ENCODE measurements at places on chromosomes 16 and 17.

- no peak for DNase-seq
Observed at GRCh38 chr16:78407191-78407590, 307.7 kb downstream of the WWOX start.

GRCh38 chr16:9597967-9598730 is 506.7 kb downstream of the HAPSTR1 start:
- DNase-seq: no peak

GRCh38 chr17:28385037-28385400 is 13.5 kb downstream of the SARM1 start:
- DNase-seq: no peak

DNA sequence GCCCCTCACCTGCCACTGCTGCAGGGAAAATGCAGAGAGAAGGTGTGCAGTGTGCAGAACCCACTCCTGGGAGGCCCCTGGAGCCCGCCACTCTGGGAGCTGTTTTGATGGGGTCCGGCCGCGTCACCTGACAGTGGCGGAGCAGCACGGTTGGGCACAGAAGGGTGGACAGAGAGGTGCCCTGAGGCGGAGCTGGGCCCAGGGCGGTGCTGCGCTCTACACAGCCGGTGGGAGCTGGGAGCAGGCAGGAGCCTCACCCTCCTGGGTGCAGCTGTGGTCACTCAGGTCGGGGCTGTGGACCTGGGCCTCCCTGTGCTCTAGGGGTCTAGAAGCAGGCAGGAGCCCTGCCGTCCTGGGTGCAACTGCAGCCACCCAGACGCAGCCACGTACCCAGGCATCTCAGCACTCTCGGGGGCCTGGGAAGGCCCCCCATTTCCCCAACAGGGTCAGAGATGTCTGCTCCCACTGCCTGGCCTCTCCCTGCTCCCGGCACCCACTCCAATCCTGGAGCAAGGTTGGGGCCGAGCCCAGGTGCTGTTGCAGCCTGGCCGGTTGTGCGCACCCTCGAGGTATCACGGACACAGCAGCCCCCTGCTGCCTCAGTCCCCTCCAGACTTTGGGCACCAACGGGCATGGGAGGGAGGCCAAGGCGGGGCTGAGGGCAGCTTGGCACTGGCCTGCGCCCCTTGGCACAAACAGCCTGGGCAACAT is 304.4 kb upstream of the AXIN2 start:
- DNase-seq: no peak

DNA sequence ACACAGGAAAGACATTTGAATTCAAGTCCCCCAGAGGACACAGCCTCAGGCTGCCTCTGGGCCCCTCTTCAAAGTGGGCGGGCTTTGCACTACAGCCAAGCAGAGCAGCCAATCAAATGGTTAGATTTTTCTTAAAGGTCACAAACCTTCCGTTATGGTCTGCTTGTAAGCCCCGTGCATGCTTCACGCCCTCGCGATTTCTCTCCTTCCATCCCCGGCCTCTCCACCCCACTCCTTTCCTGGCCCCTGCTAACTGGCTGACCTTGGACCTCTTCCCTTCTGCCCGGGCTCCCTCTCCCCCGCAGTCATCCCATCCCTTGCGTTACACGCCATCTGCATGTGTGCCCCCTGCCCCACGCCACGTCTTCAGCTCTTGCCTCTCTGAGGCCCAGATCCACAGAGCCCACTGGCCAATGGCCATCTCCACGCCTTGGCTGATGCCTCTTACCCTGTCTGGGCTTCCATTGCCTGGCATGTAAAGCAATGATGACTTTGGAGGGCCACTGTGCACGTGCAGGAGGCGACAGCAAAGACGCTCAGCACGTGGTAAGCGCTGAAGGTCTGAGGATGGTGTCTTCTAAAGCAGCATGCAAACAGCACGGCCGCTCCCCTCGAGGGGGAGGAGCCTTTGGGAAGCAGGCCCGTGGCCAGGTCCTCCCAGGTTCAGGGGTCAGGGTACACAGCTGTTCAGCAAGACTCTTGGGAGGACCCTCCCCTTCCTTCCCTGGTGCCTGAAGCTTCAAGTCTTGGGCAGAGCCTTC is 86.8 kb downstream of the ZDHHC7 start:
- no peak for DNase-seq

- DNase-seq: peak; percentile 59
Observed at GRCh38 chr16:84555418-84556196, 51.1 kb upstream of the MEAK7 start.

- no peak for DNase-seq
Observed at GRCh38 chr17:65618516-65618915, 57.1 kb upstream of the AXIN2 start.

GRCh38 chr17:57372156-57372555 is 115.8 kb downstream of the MSI2 start:
- DNase-seq: no peak

GRCh38 chr16:77262971-77263370 is 63.8 kb downstream of the SYCE1L start:
- no peak for DNase-seq

- DNase-seq: no peak
Observed at GRCh38 chr16:8812162-8812843, 14.7 kb downstream of the PMM2 start.

DNA sequence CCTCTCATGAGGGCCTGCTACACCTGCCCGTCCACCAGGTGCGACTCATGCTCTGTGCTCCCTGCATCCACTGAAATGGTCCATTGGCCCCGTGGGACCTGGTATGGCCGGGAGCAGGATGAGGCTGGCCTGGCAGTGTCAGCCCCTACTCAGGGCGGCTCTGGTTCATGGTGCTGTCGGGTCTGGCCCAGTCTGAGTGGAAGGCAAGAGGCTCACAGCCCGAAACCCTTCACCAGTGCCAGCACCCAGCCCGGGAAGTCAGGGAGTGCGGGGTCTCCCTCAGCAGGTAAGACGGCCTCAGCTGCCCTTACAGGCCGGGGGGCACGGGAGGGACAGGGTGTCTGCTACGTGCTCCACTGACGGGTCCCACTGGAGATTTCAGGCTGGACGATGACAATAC is 40.5 kb upstream of the RASD1 start:
- DNase-seq: no peak

GRCh38 chr17:14214271-14214670 is 22.4 kb downstream of the CDRT15 start:
- no peak for DNase-seq

- DNase-seq: no peak
Observed at GRCh38 chr17:33121756-33122155, 130.1 kb downstream of the SPACA3 start.

DNA sequence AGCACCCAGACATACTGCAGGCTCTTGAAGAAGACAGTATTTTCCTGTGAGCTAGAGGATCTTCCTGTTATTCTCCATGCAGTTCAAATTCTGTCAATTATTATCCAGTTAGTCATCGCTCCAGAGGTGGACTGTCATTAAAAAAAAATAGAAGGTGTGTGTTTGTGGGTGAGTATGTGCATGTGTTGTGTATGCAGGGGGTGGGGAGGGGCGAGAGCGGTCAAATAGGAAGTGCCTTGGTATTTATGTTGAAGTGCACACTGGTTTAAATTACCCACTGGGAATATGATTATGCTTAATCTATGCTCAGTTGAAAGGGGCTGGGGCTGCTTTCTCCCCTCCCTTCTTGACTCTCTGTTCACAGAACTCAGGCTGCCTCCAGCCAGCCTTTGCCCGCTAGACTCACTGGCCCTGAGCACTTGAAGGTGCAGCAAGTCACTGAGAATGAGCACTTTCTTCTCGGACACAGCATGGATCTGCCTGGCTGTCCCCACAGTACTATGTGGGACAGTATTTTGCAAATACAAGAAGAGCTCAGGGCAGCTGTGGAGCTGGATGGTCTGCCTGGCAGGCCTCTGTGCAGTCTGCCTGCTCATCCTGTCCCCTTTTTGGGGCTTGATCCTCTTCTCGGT is at the start of gene HSD17B2:
Gene HSD17B2 (plus strand): TSS at position 273 of the 632 bp plus-strand sequence. CDS start 172 bp downstream, at position 445.
- peak; percentile 37 for DNase-seq

- DNase-seq: no peak
Observed at GRCh38 chr17:1229900-1230501, 40.2 kb upstream of the BHLHA9 start.

GRCh38 chr17:15213381-15214087 is 51.6 kb downstream of the PMP22 start:
- peak; percentile 25 for DNase-seq

- no peak for DNase-seq
Observed at GRCh38 chr17:18891541-18891940, 33.6 kb downstream of the PRPSAP2 start.

GRCh38 chr17:58270476-58271215 is 10.1 kb downstream of the MPO start:
- DNase-seq: no peak

DNA sequence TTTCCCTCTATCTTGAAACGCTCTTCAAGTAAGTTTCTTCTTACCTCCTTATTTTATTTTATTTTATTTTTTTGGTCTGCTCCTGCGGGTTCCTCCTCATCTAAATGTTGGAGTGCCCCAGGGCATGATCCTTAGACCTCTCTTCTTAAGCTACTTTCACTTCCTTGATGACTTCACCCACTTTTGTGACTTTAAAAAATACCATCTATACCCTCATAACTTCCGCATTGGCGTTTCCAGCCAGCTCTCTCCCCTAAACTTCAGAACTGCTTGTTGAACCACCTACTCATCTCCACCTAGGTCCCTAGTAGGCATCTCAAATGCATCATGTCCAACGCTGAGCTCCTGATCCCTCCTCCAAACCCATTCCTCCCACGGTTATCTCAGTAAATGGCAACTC is 51.4 kb upstream of the NFAT5 start:
- DNase-seq: no peak

DNA sequence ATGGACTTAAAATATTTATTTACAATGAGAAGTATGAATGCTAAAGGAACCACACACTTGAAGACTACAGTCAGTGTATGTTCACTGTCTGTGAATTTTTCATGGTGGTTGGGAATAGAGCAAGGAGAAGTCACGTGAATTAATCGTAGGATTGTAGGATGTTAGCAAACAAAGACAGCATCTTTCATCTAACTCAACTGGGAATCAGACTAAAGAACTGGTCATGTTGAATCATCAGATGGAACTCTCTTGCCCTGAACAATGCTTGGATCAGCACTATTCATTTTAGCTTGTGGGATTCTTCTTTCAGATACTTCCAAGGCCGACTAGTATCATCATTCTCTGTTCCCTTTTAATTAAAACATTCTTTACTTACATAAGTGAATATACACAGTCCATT is 18.1 kb downstream of the KCNJ2 start:
- no peak for DNase-seq

- DNase-seq: no peak
Observed at GRCh38 chr17:79960788-79961522, 74.7 kb downstream of the TBC1D16 start.

DNA sequence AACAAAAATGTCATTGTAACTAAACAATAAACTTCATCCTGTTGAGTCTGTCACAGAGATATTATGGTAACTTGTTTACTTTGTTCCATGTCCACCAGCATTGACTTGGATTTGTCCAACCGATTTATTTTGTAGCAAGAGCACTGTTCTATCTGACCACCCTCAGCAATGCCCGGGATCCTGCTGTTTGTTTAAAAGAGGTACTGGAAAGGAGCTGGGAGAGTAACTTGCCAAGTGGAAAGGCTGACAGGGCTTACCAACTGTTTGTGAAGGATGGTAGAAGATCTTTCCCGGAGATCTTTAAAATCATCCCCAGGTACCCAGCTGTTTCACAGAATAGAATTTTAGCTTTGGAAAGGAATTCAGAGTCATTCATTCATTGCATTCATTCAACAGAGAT is 59.1 kb upstream of the BCAR1 start:
- no peak for DNase-seq

DNA sequence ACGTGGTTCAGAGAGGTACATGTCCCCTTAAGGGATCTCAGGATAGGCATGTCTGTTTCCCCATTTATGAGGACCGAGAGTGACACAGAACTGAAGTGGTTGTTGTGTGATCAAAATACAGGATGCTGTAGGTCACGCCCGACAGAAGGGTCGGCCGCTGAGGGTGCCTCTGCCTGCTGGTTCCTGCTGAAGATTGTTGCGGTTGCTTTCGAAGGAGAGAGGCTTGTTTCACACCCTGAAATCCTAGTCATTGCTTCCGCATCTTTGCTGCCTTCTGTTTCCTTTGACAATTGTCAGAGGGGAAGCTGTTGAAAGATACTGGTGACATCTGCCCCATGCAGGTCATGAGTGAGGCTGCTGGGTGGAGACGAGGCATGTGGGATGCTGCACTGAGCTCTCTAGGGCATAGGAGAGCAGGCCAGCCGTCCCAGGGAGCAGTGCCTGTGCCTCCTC is 3.8 kb upstream of the NAT9 start:
- DNase-seq: no peak

- peak; percentile 40 for DNase-seq
Observed at GRCh38 chr16:82037251-82037650, 2.2 kb downstream of the HSD17B2 start.

GRCh38 chr17:59893676-59894100 is 767 bp downstream of the RPS6KB1 start:
- DNase-seq: peak; percentile 70

GRCh38 chr17:20059728-20060188 is 50.6 kb downstream of the SPECC1 start:
- DNase-seq: no peak
